ENCODE measurements at places on chromosomes 6 and 20.

DNA sequence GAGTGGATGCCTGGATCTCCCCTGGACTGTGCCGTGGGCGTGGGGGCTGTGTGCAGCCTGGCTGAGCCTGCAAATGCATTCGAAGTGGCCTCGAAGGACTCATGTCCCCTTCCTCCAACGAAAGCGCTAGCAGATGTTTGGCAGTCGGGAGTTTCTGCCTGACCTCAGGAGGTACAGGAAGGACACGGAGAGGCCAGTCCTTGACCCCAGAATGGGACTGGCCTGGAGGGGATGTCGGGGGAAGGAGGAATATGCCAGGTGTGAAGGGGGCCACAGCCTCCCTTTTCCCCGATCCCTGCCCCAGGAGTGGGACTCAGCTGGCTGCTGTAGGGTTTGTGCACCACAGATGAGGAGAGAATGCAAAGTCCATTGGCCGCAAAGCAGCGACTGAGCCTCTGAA is 45.6 kb downstream of the APCDD1L start:
- DNase-seq, result no peak

DNA sequence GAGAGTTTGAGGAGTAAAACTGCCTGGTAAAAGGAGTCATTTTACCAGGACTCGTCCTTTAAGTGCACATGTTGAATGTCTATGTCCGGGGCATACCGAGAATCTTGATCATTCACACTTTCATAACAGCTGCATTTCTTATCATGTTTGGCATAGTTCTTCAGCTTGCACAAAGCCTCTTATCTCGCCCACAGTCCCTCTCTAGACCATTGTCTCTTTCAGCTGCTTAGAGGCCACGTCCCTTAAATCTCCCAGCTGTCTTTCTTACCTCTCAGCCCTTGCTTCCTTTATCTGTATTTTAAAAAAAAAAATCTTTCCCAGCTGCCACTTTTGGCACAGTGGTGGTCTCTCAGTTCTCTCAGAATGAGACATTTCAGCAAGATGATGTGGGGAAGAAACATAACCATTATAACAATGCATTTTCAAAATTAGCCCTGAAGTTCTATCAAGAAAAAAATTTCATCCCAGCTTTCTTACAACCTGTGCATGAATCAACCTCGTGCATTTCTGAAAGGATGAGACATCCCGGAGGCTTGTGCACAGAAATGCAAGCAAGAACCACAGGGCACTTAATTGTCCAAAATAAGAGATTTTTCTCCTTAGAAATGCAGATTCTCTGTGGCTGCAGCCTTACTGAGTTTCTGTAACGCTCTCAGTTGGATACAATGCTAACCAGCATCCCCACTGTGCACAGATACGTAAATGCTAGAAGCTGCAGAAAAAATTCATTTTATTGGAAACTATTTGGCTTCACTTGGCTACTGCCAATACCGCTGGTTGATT is 24.2 kb downstream of the RBM24 start:
- no peak for DNase-seq

- no peak for DNase-seq
These were observed 43.7 kb upstream of the HFE start for GRCh38 chr6:26043384-26044139.

- no peak for DNase-seq
These were observed 573.3 kb downstream of the PKHD1 start for GRCh38 chr6:51513891-51514747.

DNA sequence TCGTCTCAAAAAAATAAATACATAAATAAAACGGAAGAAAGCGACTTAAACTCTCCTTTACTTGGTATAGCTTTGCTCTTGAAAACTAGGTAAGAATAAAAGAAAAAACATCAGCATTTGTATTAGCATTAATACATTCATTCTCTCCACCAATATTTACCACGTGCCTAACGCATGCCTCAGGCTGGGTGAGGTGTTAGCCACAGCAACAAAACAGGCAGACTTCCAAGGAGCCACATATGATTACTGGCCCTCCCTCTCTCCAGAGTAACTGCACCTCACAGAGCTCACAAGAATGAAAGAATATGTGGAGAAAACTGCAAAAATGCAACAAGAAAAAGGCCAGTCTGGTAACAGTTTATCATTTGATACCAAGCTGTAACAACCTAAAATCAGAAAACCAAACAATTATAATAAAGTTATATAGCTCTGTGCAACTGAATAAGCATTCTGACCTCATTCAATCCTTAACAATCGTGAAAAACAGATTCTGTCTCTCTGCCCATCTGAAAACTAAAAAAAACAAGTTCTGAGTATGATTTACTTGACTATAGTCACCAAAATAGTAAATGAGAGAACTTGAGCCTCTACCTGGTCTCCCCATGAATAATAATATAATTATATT is 5.2 kb downstream of the NAPB start:
- no peak for DNase-seq

DNA sequence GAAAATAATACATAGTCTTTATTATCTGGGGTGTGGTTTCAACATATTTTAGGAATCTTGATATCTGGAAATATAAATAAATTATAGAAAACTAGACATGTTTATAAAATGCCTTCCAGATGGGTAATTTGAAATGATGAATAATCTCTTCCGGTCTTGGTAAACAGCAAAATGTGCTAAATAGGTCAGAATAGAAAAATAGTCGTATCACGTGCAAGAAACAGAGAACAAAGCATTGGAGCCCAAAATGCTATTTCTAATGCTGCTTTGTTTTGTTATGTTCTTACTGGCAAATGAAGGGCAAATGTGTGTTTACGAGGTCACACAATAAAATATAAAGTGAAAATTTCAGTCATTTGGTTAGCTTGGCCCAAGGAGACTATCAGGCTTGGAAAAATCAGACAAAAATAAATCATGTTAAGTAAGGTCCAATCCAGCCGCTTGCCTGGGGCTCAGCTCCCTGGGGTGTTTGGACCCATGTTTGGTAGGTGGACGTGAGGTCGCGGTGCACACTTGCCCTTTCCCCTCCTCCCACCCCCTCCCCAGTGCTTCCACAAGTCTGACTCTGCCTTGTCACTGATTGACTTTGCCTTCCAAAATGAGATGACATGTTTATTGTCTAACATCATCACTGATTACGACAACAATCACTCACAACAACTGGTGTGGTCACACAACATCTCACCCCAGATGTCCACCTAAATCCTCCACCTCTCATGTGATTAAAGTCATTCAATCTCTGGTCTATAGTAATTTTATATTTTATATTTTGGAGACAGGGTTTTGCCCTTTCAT is 56.0 kb downstream of the RIN2 start:
- no peak for DNase-seq

GRCh38 chr6:106128981-106129781 is 43.0 kb downstream of the PRDM1 start:
- DNase-seq, result no peak

GRCh38 chr20:49115564-49115963 is 69.5 kb downstream of the CSE1L start:
- no peak for DNase-seq

- no peak for DNase-seq
These were observed 413.7 kb downstream of the RFPL4B start for GRCh38 chr6:112760831-112761230.

- no peak for DNase-seq
These were observed 96.3 kb downstream of the FOXF2 start for GRCh38 chr6:1485678-1486077.

- DNase-seq, result no peak
These were observed 16.0 kb upstream of the PTCRA start for GRCh38 chr6:42899871-42900270.

- no peak for DNase-seq
These were observed 242.8 kb upstream of the TCF21 start for GRCh38 chr6:133645966-133646740.

DNA sequence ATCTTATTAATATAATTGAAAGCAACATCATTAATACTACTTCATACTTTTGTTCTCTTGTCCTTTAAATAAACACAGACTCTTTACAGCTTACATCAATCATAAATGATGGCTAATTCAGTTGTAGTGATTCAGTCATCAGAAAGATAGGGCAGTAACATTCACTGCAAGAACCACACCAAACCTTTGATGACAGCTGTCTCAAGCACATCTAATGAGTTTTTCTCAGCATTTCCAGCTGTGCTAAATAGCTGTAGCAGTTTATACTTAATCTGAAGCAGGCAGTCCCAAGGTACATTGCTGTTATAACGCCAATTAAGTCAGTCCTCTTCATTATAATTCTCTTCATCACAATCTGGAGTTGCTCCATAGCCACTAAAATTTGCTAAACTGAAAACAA is 45.7 kb downstream of the PREP start:
- no peak for DNase-seq

- DNase-seq, result no peak
These were observed 73.1 kb downstream of the NCOA3 start for GRCh38 chr20:47574616-47575364.

GRCh38 chr6:3379482-3380060 is 77.3 kb downstream of the SLC22A23 start:
- DNase-seq, result no peak

DNA sequence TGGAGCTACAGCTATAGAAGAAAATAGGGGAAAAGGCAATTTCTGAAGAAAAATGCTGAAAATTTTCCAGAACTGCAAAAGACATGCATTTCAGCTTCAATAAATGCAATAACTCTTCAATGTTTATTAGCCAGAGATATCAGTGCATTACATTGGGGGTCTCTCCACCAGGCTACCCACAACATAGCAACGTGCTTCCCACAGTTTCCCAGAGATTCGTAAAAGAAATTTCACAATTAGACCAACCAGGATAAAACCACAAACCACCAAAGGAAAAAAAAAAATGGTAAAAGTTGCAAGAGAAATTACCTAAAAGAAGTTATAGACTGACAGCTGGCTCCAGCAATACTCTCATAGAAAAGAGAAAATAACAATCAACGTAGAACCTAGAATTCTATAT is 16.0 kb downstream of the LY86 start:
- DNase-seq, result no peak

GRCh38 chr6:20024316-20024673 is 187.1 kb downstream of the ID4 start:
- DNase-seq, result no peak

GRCh38 chr6:3882866-3883265 is 33.7 kb downstream of the FAM50B start:
- DNase-seq, result no peak

GRCh38 chr6:167127785-167128531 is 5.1 kb downstream of the CCR6 start:
- DNase-seq, result no peak

DNA sequence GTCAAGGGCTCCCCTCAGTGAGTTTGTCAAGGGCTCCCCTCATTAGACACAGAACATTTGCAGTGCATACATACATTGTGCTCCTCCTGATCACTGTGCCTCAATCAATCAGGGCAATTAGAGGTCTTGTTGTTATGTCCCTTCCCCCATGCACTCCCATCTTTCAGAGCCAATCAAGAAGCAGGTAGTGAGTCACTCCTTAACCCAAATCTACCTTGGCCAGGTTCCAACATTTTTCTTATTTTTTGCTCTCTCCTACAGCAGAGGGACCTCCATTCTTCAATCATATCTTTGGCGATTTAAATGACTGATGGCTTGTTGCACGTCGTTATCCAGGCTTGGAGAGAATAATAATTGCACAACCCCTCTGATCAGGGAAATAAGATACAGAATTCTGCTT is 409.9 kb upstream of the SPTLC3 start:
- no peak for DNase-seq

GRCh38 chr6:166318649-166319600 is 10.7 kb upstream of the PRR18 start:
- DNase-seq, result no peak

DNA sequence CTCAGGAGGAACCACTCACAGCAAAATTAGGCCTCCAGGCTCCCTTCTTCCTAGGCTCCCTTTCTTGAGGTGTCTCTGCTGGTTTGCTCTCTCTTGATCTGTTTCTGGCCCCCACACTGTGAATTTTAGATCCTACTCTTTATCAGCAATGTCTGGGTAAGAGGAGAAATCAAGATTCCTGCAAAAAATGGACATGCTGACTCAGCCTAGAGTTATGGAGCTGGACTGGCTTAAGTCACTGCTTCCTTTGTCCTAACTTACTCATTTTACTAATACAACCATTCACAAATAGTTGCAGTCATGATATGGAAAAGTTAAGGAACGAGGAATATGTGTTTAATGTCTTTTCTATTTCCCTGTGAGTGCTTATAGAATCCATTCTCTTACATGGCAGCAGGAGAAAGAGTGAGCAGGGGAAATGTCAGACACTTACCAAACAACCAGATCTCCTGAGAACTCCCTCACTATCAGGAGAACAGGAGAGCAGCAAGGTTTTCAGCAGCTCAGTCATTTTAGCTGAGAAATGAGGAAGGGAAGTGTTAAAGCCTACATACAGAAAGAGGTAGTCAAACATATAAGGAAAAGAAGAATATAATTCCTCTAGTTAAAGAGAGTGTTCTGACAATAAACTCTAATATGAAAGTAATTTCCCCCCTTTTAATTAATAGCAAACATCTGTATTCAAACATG is 160.8 kb downstream of the PDE7B start:
- DNase-seq, result no peak

DNA sequence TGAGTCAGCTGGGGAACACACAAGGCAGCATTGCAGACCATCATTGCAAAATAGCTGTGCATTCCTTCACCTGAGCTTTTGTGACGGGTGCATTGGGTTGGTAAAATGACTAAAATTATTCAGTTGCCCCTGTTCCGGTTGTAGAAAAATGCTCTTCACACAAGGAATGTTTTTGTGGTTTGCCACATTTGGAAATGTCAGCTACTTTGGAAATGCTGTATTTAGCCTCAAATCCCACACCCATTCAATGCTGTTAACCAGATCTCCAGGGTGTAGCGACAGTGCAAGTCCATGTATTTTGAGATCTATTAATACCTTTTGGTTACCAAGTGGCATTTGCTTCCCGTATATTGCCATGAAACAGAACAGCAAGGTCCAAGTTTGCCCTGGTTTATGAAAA is 201.2 kb downstream of the FOXA2 start:
- DNase-seq, result no peak

GRCh38 chr6:7154341-7155139 is 46.8 kb downstream of the RREB1 start:
- peak; percentile 59 for DNase-seq

DNA sequence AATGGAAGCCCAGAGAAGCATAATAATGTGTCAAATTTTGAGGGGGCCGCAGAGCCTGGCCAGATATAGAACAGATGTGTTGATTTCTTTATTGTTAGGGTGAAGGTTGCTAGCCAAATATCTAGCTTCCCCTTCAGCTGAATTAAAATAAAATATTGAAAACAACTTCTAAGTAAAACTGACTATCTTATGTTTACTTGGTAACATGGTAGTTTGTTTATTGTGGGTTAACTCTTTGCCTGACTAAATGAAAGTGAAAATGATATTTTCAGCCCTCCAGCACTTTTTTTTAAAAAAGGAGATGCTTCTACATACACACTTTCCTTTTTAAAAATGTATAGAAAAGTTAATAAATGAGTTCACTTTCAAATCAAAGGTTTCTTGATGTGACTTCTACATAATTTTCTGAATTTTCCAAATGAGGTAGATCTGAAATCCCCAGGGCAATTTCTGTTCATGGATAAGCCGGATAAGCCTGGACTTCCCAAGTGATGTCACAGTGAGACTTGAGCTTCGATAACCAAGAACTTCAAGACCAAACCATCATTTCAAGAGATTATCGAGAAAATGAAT is 172.1 kb upstream of the OLIG3 start:
- DNase-seq, result no peak

- DNase-seq, result no peak
These were observed 103.5 kb downstream of the LAMP5 start for GRCh38 chr20:9617940-9618339.

Data from GDM1 (cell line).